Activated CD4-positive, alpha-beta memory T cell treated with anti-CD3 and anti-CD28 coated beads for 36 hours (primary cell): ENCODE measurements at places on chromosomes 6 and 20. TPM values are rescaled to one million over a fixed set of nuclear protein-coding genes. Genes with fewer than 3 reads are reported as not detected.

- no peak for DNase-seq
These were observed 227.6 kb downstream of the ALDH8A1 start for GRCh38 chr6:134722200-134722870.

DNA sequence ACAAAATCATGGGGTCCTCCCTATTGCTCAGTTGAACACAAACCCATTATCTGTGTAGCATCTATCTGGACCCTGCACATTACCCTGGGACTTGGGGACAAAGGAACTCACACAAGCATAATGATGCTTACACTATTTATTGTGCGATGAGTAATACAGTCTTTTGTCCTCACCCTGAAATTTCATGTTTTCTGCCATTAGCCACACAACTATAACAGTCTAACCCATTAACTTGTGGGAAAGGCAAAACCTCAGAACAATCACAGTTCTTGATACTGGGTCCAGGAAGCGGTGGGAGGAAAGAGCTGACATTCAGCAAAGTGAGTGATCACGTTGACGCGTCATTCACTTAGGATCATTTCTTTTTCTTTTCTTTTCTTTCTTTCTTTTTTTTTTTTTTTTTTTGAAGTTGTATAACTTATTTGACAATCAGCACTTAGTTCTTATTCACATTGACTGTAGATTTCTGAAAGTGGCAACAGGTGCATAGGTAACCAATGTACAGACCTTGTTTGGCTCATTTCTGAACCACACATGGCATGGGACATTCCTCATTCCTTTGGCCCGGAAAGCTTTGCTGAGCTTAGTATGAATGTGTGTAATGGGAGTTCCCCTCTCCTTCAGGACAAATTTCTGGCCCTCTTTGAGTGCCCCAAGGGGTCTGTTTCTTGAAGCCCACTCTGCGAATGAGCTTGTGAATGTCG, 94.8 kb upstream of the CNKSR3 start:
- DNase-seq, result peak; percentile 55

- no peak for DNase-seq
These were observed 86.3 kb downstream of the RFPL4B start for GRCh38 chr6:112433457-112433856.

GRCh38 chr6:137493218-137494038, 766 bp downstream of the OLIG3 start:
- peak; percentile 53 for DNase-seq

- no peak for DNase-seq
These were observed 32.1 kb upstream of the PNRC1 start for GRCh38 chr6:89048288-89048923.

DNA sequence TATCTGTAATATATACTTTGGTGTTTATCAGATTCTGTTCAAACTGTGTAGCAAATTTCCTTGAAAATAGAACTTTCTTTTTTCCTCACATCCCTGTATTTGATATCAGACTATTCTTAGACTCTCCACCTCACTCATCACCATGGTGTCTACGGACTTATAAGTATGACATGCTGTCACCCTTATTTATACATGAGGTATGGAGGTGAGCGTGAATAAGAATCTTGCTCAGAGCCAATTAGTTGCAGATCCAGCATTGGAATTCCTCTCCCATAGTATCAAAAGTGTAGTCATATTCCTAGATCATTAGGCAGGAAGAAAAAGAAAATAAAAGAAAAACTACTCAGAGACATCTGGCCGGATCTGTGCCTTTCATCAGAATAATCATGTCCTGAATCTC, 43.0 kb downstream of the TPD52L1 start:
- DNase-seq, result no peak

GRCh38 chr20:55135923-55136322, 660.5 kb downstream of the DOK5 start:
- no peak for DNase-seq

The L3MBTL1 gene
- 6.5 TPM for total RNA-seq

The COQ3 gene
- total RNA-seq, result 14.9 TPM
